ENCODE measurements at places on chromosomes 6 and 20. TPM values are rescaled to one million over a fixed set of nuclear protein-coding genes. Genes with fewer than 3 reads are reported as not detected.

WFDC11 gene
- total RNA-seq = not detected

ATP6V1G2 gene
- total RNA-seq = 0.72 TPM

SMOC2 gene
- not detected for total RNA-seq

TCP11 gene
- not detected for total RNA-seq

INSM1 gene
- total RNA-seq = not detected

SIGLEC1 gene
- not detected for total RNA-seq

MTFR2 gene
- 11.6 TPM for total RNA-seq

TINAG gene
- total RNA-seq = not detected

NR2E1 gene
- not detected for total RNA-seq

RWDD1 gene
- 37.3 TPM for total RNA-seq

COL10A1 gene
- not detected for total RNA-seq

ZNF165 gene
- total RNA-seq = 0.90 TPM

ADGRF5 gene
- not detected for total RNA-seq

LY6G6D gene
- total RNA-seq = not detected

Data from A549 treated with GW870086 at 1 μM for 4 hours (cell line).